ENCODE measurements at places on chromosomes 5 and 9.

DNA sequence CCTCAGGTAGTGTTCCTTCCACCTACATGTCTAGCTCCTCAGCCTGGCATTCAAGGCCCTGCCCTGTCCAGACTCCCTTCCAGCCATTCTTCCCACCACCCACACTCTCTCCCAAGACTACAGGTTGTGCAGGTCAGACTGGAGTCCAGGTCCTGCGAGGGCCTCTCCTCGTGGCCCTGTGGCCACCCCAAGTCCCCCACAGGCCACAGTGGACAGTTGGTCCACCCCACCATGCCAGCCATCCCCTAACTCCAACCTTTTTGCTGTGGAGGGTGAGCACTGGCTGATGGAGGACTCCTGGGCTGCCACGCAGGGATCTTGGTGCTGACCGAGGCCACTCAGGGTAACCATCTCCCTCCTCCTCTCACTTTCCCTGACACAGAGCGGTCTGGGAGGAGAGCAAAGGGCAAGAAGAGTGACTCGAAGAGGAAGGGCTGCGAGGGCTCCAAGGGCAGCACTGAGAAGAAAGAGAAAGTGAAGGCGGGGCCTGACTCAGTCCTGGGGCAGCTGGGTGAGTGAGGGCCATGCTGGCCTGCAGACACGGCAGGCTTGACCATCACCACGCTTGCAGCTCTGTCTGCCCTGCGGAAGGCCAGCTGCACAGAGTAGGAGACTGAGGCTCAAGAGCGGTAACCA, 51.0 kb downstream of the JADE2 start:
- DNase-seq, result no peak

- no peak for DNase-seq
These were observed 888.8 kb upstream of the WWC1 start for GRCh38 chr5:167402671-167403070.

- DNase-seq, result no peak
These were observed 189.0 kb downstream of the SNCAIP start for GRCh38 chr5:122501089-122501435.

DNA sequence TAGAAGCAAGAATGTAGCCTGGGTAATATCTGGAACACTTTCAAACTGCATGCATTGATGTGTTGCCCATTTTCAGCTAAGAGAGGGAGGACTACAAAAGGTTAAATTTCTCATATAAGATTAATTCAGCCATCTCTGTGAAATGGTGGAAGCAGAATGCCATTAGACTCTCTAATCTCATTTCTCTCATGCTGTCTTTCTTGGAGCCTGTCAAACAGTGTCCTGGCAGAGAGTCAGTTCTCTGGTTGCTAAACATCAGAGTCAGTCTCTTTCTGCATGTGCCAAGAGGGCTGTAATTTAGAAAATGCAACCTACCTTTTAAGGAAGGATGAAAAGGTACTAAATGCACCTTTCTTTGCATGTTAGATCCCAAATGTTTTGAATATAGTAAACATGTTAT, 910 bp upstream of the GARNL3 start:
- no peak for DNase-seq

DNA sequence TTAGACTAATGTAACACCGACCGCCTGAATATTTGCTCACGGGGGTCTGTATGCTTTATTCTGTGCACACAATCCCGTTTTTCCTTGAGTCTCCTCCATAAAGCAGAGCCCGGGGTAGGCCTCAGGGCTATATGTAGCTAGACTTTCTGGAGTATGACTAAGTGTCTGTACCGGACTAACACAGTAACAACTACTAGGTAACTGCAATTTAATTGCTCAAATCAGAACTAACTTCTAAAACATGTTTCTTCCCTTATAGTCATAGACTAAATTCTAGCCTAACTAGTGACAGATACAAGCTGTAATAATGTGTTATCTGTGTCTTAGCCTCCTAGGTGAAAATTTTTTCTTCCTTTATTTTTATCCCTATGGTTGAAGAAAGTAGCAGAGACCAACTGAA, 2.1 kb downstream of the REEP5 start:
- no peak for DNase-seq

DNA sequence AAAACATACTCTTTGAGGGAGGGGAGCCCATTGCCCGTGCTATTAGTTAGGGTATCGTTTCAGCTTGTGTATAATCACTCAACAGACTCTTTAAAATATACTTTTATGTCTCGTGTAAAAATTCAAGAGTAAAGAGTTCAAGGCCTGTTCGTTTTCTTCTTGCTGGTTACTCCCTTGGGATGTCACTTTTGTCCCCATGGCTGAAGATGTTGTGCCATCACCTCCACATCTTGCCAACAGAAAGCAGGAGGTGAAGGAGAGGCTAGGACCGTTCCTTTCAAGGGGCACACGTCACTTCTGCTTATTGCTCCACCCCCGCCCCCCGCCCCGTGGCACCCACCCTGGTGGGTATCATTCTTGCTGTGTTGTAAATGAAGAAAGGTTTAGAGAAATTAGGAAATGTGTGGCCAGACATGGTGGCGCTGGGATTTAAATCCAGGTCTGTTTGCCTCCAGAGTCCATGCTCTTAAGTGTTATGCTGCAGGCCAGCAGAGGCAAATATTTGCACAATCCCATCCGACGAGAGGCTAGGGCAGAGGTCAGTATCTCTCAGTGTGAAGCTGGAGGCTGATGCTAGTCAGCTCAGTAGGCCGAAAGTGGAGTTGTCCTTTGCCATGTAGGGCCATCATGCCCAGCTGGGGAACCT, 3.0 kb downstream of the MLANA start:
- no peak for DNase-seq

- DNase-seq, result no peak
These were observed 72.4 kb downstream of the KIAA1958 start for GRCh38 chr9:112558978-112559377.

DNA sequence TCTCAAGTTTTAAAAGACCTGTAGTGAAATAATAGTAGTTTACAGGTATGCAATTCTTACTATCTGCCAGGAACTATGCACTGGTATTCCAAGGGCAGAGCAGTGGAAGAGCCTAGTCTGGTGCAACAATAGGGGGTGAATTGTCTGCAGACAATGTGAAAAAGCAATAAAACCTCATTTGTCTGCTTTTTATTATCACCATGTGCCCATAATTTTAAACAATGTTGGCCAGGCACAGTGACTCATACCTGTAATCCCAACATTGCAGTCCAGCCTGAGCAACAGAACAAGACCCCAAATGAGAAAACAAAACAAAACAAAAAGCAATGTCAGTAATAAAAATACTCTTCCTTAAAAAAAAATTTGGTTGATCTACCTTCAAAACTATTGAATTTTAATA, 12.2 kb upstream of the SLC44A1 start:
- no peak for DNase-seq

DNA sequence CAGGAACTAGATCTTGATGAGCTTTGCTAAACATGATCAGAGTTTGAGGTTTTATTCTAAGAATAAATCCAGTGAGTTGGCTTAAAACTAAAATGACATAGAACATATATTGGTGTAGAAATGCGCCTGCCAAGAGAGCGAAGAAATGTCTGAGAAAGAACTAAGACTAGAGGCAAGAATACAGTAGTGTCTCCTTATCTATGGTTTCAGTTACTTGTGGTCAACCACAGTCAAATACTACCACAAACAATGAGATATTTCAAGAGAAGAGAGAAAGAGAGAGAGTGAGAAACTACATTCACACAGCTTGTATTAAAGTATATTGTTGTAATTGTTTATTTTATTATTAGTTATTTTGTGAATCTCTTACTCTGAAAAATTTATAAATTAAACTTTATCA, 254.4 kb upstream of the CDH10 start:
- DNase-seq, result no peak

DNA sequence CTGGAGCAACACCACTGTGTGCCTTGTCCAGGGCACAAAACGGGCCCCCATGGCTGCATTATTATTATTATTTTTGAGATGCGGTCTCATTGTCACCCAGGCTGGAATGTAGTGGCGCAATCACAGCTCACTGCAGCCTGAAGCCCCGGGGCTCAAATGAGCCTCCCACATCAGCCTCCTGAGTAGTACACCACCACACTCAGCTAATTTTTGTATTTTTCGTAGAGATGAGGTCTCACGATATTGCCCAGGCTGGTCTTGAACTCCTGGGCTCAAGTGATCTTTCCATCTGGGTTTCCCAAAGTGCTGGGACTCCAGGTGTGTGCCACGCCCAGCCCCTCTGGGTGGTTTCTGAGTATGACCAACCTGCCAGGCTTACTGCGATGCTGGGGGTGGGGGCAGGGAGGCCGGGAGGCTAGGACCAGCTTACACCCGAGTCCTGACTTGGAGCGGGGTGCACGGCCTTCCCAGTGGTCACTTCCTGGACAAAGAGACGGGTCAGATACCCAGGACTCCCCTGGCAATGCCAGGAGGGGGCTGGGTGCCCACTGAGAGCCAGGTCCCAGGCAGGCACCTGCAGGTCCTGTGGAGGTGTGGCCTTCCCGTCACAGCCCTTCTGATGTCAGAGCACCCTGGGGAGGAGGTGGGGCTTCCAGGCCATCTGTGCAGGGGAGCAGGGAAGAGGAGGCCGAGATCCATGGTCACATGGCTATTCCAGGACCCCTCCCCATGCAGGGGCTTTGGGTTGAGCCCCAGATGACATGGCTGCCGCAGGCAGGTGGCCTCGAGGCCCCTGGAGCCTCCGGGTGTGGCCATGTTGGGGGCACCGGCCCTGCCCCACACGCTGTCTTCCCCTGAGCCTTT, 8.3 kb upstream of the NRARP start:
- DNase-seq, result no peak

DNA sequence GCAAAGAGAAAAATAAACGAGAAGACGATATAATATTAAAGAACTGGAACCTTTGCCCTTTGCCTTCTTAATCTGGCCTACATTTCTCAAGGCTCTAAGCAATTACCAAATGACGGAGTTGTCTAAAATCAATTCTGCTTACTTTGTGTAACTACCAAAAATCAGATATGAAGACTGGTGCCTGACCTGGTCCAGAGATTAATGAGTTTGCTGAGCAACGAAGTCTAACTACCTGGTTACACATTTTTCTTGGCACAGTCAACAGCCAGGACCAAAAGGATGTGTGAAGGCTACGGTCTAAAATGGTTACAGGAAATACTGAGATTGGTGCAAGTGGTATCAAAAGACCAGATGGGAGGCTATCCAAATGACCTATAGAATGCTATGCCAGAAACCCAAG, 17.8 kb upstream of the IFNE start:
- no peak for DNase-seq

GRCh38 chr5:83925955-83926337, 205.3 kb upstream of the HAPLN1 start:
- no peak for DNase-seq

DNA sequence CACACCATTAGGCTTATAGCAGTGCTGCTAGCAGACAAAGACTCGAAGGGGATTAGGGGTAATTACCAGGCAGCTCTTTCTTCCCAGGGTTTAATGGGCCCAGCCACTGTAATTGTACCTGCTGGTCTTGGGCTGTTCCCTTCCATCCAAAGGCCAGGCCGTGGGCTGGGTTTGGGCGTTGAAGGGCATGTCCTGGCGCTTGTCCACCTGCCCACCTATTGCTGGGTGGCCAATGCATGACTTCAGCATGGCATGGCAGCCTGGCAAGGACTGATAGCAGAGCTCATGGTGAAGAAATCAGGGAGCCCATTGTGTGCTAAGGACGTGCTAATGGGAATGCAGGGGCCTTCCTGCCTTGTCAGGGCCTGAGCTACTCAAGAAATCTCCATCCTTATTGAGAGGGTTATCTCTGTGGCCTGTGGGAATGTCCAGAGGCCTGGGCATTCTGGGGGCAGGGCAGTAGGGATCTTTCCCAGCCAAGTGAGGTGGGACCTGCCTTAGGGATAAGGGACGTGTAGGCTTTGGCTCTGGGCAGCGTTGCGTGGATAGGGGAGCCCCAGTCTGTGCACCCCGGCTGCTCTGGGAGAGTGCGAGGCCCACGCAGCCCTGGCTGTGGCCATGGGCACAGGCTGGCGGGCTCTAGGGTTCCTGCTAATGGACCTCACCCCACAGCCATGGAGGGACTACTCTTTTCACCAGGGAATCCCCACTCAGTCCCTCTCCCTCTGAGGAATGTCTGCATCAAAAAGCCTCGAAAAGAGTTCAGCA, 116.1 kb upstream of the PITX1 start:
- no peak for DNase-seq

- DNase-seq, result no peak
These were observed 64.7 kb downstream of the MEF2C start for GRCh38 chr5:88818296-88818695.

DNA sequence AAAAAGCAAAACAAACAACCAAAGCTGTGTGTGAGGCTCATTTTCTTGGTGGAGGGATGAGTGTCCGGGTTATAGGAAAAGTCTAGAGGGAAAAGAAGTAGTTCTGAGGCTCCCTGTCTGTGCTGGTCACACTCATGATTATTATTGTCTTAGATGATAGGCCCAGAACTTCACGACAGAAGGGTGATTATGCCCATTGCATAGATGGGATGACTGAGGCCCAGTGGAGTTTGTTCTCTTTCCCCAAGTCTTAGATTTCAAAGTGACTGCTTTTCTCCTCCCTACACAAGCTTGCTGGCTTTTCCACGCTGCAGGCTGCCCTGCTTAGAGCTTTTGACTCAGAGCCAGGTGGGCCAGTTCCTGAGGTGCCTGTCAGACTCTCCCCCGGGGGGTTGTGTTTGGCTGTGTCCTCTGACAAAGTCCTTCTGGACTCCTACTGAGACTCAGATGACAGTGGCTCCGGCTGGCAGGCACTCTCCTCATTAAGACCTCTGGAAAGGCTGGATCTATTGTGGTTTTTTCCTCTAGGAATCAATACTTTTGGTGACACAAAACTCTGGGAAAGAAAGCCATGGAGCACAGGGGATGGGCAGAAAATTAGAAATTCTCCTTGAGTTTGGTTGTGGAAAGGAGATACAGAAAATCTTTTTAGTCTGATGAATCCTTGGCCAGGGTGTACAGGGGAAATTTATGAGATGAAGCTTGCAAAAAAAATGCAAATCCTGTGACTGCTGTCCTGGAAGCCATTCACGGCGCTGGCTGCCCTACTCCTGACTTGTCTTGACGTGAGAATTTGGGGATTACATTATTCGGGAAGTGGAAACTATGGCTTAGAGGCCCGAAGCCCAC, 120.9 kb downstream of the NSG2 start:
- no peak for DNase-seq

- no peak for DNase-seq
These were observed 397.5 kb downstream of the MLLT3 start for GRCh38 chr9:20224756-20225155.

DNA sequence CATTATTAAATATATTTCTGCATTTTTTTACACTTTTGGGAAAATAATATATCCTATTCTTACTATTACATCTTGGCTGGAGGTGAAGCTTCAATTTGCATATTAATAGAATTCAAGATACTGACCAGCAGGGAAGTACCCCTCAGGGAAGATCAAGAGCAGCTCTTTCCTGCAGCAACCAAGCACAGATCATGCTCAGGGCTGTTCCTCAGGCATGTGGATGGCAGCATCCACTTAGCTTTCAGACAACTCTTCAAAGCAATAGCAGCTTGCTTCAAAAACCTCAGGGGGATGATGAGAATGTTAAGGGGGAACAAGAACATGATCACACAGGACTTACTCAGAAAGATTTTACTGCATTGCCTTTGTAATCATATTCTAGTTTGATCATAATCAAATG, 731.8 kb downstream of the SEMA5A start:
- no peak for DNase-seq

- DNase-seq, result no peak
These were observed 23.2 kb downstream of the TTF1 start for GRCh38 chr9:132383462-132383883.

Measured in CD4-positive, alpha-beta T cell treated with Interleukin-10 for 1 hour (primary cell).